ENCODE measurements at places on chromosomes 6 and 20.

DNA sequence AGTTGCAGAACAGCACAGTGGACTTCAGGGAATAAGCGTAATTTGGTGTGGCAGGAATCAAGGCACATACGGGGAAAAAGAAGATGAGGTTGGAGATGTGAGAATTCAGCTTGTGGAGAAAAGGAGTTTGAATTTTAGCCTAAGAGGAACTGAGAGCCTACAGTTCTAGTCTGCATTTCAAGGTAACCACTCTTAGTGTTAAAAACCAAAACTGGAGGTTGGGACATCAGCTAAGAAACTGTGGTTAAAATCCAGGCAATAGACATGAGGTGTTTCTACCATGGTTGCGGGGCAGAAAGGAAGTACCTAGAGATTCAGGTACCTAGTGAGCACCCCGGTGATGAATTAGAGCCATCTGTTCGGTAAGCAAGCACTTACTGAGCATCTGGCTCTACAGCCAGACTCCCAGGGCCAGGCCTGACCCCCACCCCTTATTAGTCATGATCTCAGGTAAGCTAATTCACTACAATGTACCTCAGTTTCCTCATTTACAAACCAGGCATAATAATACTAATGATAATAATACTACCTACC lies 44.4 kb downstream of the FAXC start:
- DNase-seq: no peak

GRCh38 chr6:44040786-44041185 lies 86.5 kb downstream of the MRPL14 start:
- DNase-seq: no peak

DNA sequence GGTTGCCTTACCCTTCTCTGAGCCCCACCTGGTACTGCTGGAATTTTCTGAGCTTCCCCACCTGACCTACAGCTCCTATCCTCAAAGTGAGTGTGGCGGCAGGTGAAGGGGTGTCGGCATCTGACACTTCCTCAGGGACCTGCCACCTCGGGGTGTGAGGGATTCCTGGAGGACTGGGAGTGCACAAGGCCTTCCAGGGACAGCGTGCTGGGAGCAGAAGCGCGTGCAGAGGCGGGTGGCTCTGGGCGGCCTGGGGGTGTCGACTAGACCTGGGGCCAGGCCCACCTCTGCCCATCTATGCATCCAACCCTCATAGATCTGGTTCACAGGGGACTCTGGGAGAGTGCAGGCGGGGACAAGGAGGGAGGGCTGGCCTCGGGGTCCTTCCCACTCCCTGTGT lies 7.8 kb downstream of the DLGAP4 start:
- DNase-seq: no peak

- DNase-seq: no peak
These were observed 16.5 kb upstream of the WFDC2 start for GRCh38 chr20:45452772-45453691.

All from stimulated activated effector memory CD8-positive, alpha-beta T cell treated with anti-CD3 and anti-CD28 coated beads, Interleukin-12 subunit alpha, Interleukin-12 subunit beta, amount 100 ng/mL, for 72 hours (primary cell).